Thyroid gland (tissue), 4 donors: ENCODE measurements at places on chromosomes 12 and 14. TPM values are rescaled to one million over a fixed set of nuclear protein-coding genes. Genes with fewer than 3 reads are reported as not detected.

- no peaks in the 10 kb centered on the region for H3K36me3 ChIP-seq
- H3K4me1 ChIP-seq = peaks cover 6% of the 10 kb centered on the region
- DNase-seq = peak; percentile 21
- H3K27ac ChIP-seq = no peak overlapping the region
- no peak overlapping the region for H3K4me3 ChIP-seq
- H3K27me3 ChIP-seq = no peaks in the 10 kb centered on the region
Observed at GRCh38 chr12:12376646-12377448, 20.0 kb downstream of the BORCS5 start.

DNA sequence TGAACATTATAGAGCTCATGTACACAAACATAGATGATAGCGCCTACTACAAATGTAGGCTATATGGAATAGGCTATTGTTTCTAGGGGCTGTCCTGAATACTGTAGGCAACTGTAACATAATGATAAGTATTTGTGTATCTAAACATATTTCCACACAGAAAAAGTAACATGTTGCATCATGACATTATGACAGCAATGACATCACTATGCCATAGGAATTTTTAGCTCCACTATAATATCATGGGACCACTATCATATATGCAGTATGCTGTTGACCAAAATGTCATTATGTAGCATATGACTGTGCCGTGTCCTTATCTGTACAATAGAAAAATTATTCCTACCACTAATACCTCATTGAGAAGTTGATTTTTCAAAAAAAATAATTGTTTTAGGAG lies 96.7 kb upstream of the SSTR1 start:
- no peaks in the 10 kb centered on the region for H3K36me3 ChIP-seq
- H3K27ac ChIP-seq = no peak overlapping the region
- H3K27me3 ChIP-seq = no peaks in the 10 kb centered on the region
- H3K4me1 ChIP-seq = no peaks in the 10 kb centered on the region
- no peak for DNase-seq

DNA sequence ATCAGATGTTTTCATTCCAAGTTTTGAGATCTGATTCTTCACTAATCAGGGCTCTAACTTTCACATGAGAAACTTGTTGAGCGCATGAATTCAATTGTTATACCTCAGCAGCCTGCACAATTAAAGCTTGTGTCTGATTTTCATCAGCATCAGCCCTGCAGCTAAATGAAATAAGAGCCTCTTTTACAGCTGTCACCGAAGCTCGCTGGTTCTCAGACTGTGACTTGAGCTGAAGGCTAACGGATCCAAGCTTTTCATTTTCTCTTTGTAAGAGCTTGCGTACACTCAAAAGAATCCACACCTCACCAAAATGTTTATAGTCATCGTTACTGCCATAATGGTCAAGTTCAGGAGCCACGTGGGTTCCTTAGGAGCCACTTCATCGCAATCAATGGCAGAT lies 65.5 kb upstream of the BEGAIN start:
- no peaks in the 10 kb centered on the region for H3K27me3 ChIP-seq
- DNase-seq = no peak
- H3K27ac ChIP-seq = no peak overlapping the region
- H3K4me3 ChIP-seq = no peak overlapping the region
- H3K36me3 ChIP-seq = no peaks in the 10 kb centered on the region

DNA sequence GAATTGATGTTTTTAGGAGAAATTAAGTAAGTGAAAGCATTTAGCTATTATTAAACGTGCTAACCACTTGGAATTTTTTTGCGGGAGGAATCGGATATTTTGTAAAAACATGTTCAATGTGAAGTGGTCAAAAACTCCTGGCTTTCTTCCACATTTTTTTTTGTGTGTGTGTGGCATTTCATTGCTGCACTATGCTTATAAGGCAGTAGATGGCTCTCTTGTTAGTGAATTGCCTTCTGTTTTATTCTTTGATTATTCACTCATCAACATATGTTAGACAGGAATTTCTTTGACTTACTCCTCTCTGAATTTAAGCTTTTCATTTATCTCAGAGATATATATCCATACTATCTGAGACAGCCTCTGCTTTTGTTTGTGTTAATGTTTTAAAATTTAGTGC lies 71.3 kb downstream of the DERA start:
- no peak overlapping the region for H3K4me3 ChIP-seq
- no peak overlapping the region for H3K27ac ChIP-seq
- no peaks in the 10 kb centered on the region for H3K36me3 ChIP-seq
- H3K4me1 ChIP-seq = peaks cover 6% of the 10 kb centered on the region
- no peak for DNase-seq

DNA sequence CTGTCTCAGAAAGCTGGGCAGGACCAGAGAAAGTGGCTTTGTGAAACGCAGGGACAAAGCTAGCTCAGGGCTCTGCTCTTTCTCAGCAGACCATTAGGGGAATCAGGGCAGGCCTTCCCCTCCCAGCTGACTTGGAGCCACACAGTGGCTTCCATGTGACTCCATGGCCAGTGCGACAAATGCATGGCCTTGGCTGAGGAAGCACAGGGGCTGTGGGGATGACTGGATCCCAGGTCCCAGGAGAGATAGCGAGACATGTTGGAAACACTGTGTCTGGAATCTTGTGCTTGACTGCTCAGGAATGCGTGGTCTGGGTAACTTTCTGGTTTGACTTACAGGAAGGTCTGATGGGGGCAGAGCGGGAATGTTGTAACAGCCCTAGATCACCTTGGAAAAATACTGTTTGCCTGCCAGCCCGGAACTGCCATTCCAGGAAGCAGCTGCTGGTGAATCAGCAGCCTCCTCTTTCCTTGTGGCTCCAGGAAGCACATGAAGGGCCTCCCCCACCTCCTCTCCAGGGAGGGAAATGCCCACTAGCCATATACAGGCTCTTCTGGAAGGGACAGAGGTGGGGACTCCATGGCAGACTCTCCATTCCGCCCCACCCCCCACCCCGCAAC lies 133.5 kb upstream of the HIF1A start:
- DNase-seq = peak; percentile 89
- H3K36me3 ChIP-seq = no peaks in the 10 kb centered on the region
- peak overlapping the region; percentile 86 for H3K27ac ChIP-seq

DNA sequence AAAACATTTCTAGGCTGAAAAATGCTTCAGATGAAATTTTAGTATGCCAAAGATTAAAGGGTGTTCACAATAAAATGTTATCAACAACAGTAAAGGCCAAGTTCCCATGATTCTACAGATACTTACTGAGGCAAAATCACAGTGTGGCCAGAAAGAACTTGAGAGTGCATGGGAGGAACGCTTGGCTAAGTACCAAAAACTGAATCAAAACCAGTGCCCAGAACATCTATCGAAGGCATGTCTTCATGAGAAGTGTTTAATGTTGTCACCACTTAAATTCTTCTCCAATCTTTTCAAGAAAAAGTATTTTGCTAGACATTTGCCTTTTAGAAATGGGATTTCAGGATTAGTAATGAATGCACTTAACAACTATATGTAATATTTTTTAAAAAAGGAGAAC lies 41.5 kb downstream of the KIF21A start:
- no peak overlapping the region for H3K27ac ChIP-seq
- DNase-seq = peak; percentile 34
- H3K4me1 ChIP-seq = peaks cover 5% of the 10 kb centered on the region
- H3K36me3 ChIP-seq = no peaks in the 10 kb centered on the region
- H3K27me3 ChIP-seq = no peaks in the 10 kb centered on the region

GRCh38 chr12:64621257-64621942 lies 11.1 kb downstream of the RASSF3 start:
- H3K27ac ChIP-seq = no peak overlapping the region
- H3K4me1 ChIP-seq = peaks cover 16% of the 10 kb centered on the region
- no peak overlapping the region for H3K4me3 ChIP-seq
- no peaks in the 10 kb centered on the region for H3K36me3 ChIP-seq
- no peaks in the 10 kb centered on the region for H3K27me3 ChIP-seq
- DNase-seq = no peak

DNA sequence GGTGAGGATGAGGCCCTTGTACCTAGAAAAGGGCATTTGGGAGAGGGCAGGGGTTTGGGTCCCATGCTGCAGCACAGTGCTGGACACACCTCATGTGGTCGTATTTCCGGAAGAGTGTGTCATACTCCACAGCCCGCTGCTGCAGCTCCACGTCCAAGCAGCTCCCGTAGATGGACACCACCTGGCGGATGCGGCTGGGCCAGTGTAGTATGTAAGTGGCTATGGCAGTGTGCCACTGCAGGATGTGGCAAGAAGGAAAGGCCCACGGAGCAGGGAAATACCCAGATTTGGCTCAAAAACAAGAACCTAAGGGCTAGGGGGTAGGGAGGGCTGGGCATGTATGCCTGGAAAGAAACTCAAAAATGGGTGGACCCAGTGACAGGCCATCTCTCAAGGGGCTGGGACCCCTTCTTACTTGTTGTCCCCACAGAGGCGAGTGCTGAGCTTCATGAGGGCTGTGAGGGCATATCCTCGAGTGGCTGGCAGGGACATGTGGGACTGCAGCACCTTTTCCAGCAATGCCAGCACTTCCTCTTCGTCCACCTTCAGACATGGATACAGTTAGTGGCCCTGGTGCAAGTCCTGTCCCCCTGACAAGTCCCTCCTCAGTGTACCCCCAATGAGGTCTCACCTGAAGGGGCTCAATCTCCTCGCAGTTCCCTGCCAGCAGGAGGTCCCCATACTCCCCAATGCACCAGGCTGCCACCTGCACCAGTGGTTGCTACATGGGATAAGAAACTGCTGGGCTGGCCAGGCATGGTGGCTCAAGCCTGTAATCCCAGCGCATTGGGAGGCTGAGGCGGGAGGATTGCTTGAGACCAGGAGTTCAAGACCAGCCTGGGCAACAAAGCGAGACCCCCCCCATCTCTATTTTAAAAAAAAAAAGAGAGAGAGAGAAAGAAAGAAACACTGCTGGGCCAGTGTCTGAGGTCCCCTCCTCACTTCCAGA lies 5.4 kb downstream of the AP1G2 start:
- no peak overlapping the region for H3K4me3 ChIP-seq
- peaks cover 13% of the 10 kb centered on the region for H3K36me3 ChIP-seq
- H3K27ac ChIP-seq = no peak overlapping the region

DNA sequence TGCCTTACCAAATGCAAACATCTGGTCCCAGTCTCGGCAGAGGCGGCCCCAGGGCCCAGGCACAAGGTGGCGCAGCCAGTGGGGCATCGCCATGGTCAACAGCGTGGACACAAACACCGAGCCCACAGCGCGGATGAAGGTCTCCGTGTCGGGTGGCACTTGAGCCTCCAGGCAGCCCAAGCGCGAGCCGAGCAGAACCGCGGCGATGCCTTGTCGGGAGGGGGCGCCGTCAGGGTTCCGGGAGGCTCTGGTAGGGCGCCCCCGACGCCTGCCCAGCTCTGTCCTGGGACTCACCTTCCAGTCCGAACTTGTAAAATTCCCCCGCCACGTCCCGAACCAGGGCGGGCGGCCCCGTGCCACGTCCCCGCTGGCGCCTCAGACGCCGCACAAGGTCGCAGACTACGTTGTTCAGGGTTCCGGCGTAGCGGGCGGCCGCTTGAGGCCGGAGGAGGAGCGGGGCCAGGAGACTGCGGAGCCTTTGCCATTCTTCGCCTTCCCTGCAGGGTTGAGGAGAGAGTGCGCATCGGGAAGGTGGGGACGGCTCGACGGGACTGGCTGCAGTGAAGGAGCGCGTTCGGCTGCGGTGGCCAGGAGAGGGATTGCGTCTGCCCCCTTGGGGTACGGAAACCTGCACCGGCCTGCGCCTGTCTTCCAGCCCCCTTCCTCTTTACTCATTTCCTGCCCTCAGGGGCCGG lies 1.7 kb downstream of the CYP27B1 start:
- peak; percentile 60 for DNase-seq
- H3K36me3 ChIP-seq = no peaks in the 10 kb centered on the region
- peaks cover 28% of the 10 kb centered on the region for H3K4me1 ChIP-seq
- H3K27me3 ChIP-seq = no peaks in the 10 kb centered on the region
- peak overlapping the region; percentile 23 for H3K4me3 ChIP-seq

GRCh38 chr12:94426049-94426448 lies 33.6 kb downstream of the CEP83 start:
- H3K4me3 ChIP-seq = no peak overlapping the region
- no peaks in the 10 kb centered on the region for H3K36me3 ChIP-seq
- H3K27ac ChIP-seq = no peak overlapping the region
- peaks cover 13% of the 10 kb centered on the region for H3K4me1 ChIP-seq
- no peak for DNase-seq
- H3K27me3 ChIP-seq = no peaks in the 10 kb centered on the region

GRCh38 chr14:31988244-31988643 lies 88.9 kb upstream of the ARHGAP5 start:
- no peaks in the 10 kb centered on the region for H3K4me1 ChIP-seq
- no peaks in the 10 kb centered on the region for H3K36me3 ChIP-seq
- DNase-seq = no peak

DCN gene
- total RNA-seq = 1,367 TPM

DNA sequence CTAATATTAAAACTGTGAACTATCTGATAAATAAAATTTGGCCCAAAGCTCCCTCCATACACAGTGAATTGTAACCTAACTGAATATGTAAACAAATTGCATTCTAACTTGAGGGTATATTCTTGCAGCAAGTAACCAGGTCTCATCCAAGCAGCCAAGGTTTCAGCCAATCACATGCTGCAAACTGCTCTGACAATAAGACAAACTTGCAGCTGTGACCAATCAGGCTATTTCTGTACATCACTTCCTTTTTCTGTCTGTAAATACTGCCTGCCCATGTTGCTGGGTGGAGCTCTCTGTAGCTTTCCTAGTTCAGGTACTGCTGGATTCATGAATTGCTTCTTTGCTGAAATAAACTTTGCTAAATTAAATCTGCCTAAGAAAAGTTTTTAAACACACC lies 499.0 kb downstream of the GALC start:
- no peak overlapping the region for H3K27ac ChIP-seq
- no peaks in the 10 kb centered on the region for H3K36me3 ChIP-seq
- H3K4me3 ChIP-seq = no peak overlapping the region
- no peaks in the 10 kb centered on the region for H3K27me3 ChIP-seq
- no peaks in the 10 kb centered on the region for H3K4me1 ChIP-seq
- no peak for DNase-seq

ACOT6 gene
- total RNA-seq = not detected

GRCh38 chr12:6891646-6892001 lies 13.0 kb upstream of the LRRC23 start:
- peak overlapping the region; percentile 81 for H3K27ac ChIP-seq
- peaks cover 6% of the 10 kb centered on the region for H3K4me1 ChIP-seq
- H3K36me3 ChIP-seq = no peaks in the 10 kb centered on the region
- H3K27me3 ChIP-seq = no peaks in the 10 kb centered on the region

GRCh38 chr12:1833596-1834028 lies 13.2 kb downstream of the LRTM2 start:
- H3K4me1 ChIP-seq = peaks cover 4% of the 10 kb centered on the region
- no peak for DNase-seq
- H3K27ac ChIP-seq = no peak overlapping the region
- no peaks in the 10 kb centered on the region for H3K27me3 ChIP-seq
